ENCODE measurements at places on chromosomes 6 and 20. TPM values are rescaled to one million over a fixed set of nuclear protein-coding genes. Genes with fewer than 3 reads are reported as not detected.

The TLDC2 gene
- total RNA-seq = not detected

The SRSF6 gene
- 127 TPM for total RNA-seq

The NNAT gene
- not detected for total RNA-seq

The HRH3 gene
- not detected for total RNA-seq
